ENCODE measurements at places on chromosomes 6 and 20.

- DNase-seq, result no peak
Observed at GRCh38 chr20:61980647-61981583, 84.8 kb downstream of the TAF4 start.

- no peak for DNase-seq
Observed at GRCh38 chr6:113449051-113449450, 408.1 kb upstream of the MARCKS start.

DNA sequence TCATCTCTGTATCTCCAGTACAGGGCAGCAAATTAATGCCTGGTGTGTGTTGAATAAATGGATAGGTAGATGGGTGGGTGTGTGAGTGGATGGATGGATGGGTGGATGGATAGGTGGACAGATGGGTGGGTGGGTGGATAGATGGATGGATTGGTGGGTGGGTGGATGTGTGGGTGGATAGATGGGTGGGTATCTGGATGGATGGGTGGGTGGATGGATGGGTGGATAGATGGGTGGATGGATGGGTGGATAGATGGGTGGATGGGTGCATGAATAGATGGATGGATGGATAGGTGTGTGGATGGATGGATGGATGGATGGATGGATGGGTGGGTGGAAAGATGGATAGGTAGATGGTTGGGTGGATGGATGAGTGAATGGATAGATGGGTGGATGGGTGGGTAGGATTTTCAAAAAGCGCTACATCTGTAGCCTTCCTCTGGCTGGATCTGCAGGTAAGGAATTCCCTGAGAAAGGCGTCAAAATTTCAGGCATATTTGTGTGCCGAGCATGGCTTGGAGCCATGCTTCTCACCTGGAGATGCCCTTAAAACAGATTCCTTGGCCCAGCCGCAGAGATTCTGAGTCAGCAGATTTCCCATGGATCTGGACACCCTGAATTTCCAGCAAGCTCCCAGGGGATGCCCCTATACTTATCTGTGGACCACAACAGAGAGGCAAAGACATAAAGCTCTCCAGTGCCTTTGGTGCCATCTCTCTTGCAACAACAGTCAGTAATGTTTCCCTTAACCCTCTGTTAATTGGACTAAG lies 177.6 kb downstream of the CDH4 start:
- DNase-seq, result no peak

GRCh38 chr6:116251568-116252384 lies 2.1 kb downstream of the TSPYL4 start:
- DNase-seq, result no peak

- DNase-seq, result no peak
Observed at GRCh38 chr20:44001667-44002596, 87.3 kb downstream of the TOX2 start.
